Right renal cortex interstitium (tissue), 3 donors: ENCODE measurements at places on chromosomes 1 and 21. TPM values are rescaled to one million over a fixed set of nuclear protein-coding genes. Genes with fewer than 3 reads are reported as not detected.

The HSF2BP gene
- 2.0 TPM for polyA plus RNA-seq

The TSACC gene
- polyA plus RNA-seq = 0.83 TPM

The C1orf185 gene
- polyA plus RNA-seq = not detected

The ANGPTL3 gene
- 7.4 TPM for polyA plus RNA-seq

The ZYG11A gene
- 0.17 TPM for polyA plus RNA-seq

GRCh38 chr21:33481314-33481943, 1.7 kb upstream of the TMEM50B start:
- DNase-seq = no peak

- DNase-seq = no peak
Observed at GRCh38 chr1:155134880-155135414, 705 bp upstream of the SLC50A1 start.

- DNase-seq = no peak
Observed at GRCh38 chr1:109714661-109715372, 2.8 kb downstream of the GSTM5 start.

GRCh38 chr1:158196461-158196860, 15.8 kb downstream of the CD1D start:
- no peak for DNase-seq

- no peak for DNase-seq
Observed at GRCh38 chr21:37009740-37010341, 3.3 kb downstream of the RIPPLY3 start.

GRCh38 chr1:221961532-221962292, 219.8 kb upstream of the DUSP10 start:
- no peak for DNase-seq

- DNase-seq = no peak
Observed at GRCh38 chr1:112298558-112298957, 97.5 kb upstream of the CTTNBP2NL start.

GRCh38 chr1:35881850-35882273, 1.1 kb upstream of the AGO1 start:
- DNase-seq = no peak

GRCh38 chr1:77356136-77356535, 74.3 kb downstream of the AK5 start:
- no peak for DNase-seq

- no peak for DNase-seq
Observed at GRCh38 chr1:209219791-209220524, 363.6 kb upstream of the CAMK1G start.

DNA sequence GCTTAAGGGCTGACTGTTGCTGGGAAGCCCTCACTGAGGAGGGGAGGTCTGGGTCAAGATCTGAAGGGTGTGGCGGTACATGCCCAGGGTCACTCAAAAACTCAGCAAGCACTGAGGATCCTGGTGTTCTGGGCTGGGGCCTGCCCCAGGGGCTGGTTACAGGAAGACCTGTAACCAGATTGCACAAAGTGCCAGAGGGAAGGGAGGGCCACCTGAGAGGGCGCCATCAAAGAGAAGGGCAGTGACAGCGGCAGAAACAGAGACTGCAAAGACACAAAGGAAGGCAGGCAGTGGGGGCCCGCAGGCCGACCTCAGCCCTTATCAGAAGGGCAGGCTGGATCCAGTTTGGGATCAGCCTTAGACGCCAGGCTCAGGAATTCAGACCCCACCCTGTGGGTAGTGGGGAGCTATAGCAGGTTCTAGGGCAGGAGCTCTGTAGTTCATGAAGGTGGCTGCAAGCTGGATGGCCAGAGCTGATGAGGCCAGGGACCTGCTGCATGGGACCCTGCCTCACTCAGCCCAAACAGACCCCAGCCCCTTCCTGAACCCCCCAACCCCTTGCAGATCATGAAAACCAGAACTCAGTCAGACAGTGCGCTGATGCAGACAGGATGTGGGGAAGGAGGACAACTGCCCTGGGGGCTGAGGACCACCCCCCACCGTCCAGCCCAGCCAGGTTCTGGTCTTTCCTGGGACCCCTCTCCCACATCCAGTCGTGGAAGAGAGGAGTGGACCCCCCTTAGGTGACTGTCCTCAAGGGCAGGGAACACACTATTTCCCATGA, 3.9 kb downstream of the SH2D5 start:
- DNase-seq = no peak

GRCh38 chr1:186983327-186983726, 154.6 kb downstream of the PLA2G4A start:
- DNase-seq = no peak

GRCh38 chr1:29284286-29284960, 48.1 kb downstream of the PTPRU start:
- DNase-seq = no peak
